ENCODE measurements at places on chromosomes 6 and 20. TPM values are rescaled to one million over a fixed set of nuclear protein-coding genes. Genes with fewer than 3 reads are reported as not detected.
A peak's percentile ranks its signal among the peaks of the same experiment; 100 is the strongest.

DNA sequence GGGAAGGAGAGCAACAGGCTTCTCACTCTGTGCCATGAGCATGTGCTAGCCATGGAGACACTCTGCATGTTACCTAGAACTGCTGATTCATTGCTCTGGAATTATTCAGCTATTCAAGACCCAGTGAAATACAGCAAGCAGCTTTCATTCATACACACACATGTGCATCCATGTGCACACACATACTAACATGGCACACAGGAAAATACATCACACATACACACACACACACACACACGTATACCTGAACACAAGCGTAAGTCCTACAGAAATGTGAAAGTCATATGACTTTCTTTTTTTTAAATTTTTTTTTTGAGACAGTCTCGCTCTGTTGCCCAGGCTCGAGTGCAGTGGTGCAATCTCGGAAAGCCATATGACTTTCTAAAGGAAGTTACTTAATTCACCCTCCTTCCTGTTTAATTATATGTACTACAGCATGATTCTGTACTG lies 108.2 kb upstream of the NFATC2 start:
- peak; percentile 52 for DNase-seq

- DNase-seq = peak; percentile 87
These were observed 92.7 kb upstream of the AFDN start for GRCh38 chr6:167733740-167734661.

- no peak for DNase-seq
These were observed 66.9 kb downstream of the GMPR start for GRCh38 chr6:16305246-16305725.

DNA sequence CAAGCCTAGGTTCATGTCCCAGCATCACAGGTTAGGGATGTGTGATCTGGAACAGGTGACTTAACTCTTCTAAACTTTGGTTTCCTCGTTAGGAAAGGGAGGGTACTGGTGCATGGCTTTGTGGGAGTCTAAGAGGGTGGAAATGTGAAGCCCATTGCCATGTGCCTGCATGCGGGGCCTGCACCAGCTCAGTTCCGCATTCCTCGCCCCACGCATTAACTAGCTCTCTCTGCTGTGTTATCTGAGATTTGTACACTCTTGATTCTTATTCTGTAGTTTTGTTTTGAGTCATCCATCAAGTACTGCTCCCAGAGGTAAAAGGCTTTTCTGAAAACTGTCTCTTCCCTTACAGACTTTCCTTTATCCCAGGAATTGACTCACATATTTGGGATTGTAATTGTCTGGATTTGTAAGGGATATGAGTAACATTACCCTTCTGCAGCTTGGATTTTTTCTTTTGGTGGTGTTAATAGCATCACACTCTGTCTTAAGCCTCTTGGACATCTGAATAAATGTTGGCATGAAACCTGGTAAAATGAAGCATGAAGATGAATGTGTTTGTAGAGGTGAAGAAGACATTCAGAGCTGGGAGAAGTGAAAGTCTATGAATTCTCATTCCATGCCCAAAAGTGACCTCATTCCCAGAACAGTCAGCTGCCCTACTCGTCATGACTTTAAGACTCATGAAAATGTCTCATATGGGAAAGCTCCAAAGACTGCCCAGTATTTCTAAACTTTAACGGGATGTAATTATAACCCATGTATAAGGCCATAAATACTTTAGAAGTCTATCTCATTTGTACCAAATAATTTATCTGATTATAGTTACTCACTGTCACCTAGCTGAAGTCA lies 357.3 kb downstream of the FOXA2 start:
- DNase-seq = peak; percentile 33

DNA sequence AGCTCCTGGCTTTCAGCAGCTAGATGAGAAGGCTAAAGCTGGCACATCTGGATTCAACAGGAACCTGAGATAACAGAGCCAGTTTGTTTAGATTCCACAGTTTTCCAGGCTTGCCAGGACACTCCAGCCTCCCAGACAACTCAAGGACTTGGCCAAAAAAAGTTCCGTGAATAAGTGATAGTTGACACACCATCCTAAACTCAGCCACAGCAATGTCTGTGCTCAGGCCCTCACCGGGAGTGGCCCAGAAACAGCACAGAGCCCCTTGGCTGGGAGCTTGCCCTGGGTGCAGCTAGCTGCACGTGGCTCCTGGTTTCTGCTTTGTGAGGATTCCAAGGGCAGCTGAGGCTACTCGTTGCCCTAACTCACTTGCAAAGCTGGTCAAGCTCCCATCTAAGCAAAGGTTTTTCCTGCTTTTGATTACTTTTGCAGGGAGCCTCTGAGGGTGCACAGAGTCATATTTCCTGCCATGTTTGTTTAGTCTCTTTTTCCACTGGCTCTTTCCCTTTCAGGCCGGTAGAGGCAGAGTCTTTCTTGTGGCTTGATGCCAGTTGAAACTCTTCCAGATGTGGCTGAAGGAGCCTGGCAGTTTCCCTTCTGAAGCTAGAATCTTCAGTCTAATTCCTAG lies 118.3 kb upstream of the ECI2 start:
- DNase-seq = peak; percentile 90

GRCh38 chr6:88386167-88386566 lies 220.0 kb upstream of the CNR1 start:
- DNase-seq = no peak

DNA sequence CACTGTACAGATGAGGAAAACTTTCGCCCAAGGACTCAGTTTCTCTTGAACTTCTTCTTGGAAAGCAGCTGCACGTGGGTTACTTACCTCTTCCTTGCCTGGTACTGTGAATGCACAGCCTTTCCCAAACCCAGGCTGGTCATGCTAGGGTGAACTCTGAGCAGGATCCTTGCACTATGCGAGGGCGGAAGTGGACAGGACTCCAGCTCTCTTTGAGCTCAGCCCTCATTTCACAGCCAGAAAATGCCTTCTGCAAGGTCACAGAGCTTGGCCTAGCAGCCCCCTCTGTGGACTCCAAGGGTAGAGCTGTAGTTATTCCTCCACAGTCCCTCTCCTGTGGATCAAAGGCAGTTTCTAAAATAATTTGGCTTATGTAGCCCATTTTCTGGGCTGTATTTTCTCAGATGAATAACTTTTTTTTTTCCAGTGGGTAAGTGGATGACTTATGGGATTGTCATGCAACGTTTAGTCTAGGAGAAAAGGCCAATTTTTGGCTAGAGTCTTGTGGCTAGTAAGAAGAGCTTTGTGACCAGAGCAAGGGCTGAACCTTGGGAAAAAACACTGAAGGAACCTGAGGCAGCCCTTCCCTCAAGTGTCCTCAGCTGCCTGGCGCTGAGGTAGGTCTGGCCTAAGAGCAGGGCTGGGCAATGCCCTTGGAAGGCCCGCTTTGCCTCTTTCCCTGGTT lies 172.7 kb downstream of the SCP2D1 start:
- no peak for DNase-seq

GRCh38 chr6:71459162-71459561 lies 170.6 kb downstream of the OGFRL1 start:
- no peak for DNase-seq

GRCh38 chr6:107439406-107439805 lies 20.0 kb downstream of the PDSS2 start:
- DNase-seq = no peak

- DNase-seq = no peak
These were observed 39.4 kb downstream of the GNAS-AS1 start for GRCh38 chr20:58811334-58811733.

The HSPA1A gene
- 76.7 TPM for total RNA-seq

The LY6G6D gene
- 0.58 TPM for total RNA-seq

The VSX1 gene
- not detected for total RNA-seq

The FBXO30 gene
- 8.7 TPM for total RNA-seq

The TSPO2 gene
- total RNA-seq = 0.22 TPM

The CD24 gene
- 19.0 TPM for total RNA-seq
